ENCODE measurements at places on chromosomes 12 and 14.

- no peak for DNase-seq
These were observed 58.8 kb upstream of the KCNA1 start for GRCh38 chr12:4850857-4851380.

GRCh38 chr14:28344381-28344780 lies 422.2 kb upstream of the FOXG1 start:
- no peak for DNase-seq

DNA sequence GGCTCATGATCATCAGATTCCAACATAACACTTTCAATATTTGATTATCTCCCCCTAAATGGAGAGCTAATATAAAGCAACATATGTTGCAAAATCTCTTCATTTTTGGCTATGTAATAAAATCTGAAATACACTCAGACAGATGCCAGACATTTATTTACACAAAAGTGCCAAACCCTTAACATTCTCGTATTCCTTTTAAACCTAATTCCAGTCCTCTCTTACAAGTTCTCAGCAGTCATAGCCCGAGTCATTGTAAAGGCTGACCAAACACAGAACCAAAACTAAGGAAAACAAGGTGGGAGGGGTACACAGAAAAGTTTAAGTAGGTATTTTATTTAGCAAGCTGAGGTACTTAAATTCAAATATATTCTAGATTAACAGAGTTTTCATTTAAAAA lies 81.4 kb downstream of the LRP6 start:
- no peak for DNase-seq

- DNase-seq, result no peak
These were observed at the start of gene ACOT6 for GRCh38 chr14:73612339-73613045. ACOT6 (plus strand) TSS chr14:73612517; CDS start chr14:73612572, 55 bp downstream.
